ENCODE measurements at places on chromosomes 1 and 21. TPM values are rescaled to one million over a fixed set of nuclear protein-coding genes. Genes with fewer than 3 reads are reported as not detected.

The OR2T35 gene
- not detected for total RNA-seq

The CD1B gene
- not detected for total RNA-seq

The PDPN gene
- total RNA-seq, result 0.47 TPM

The CRYAA gene
- total RNA-seq, result not detected

The CCDC30 gene
- 0.46 TPM for total RNA-seq

DNA sequence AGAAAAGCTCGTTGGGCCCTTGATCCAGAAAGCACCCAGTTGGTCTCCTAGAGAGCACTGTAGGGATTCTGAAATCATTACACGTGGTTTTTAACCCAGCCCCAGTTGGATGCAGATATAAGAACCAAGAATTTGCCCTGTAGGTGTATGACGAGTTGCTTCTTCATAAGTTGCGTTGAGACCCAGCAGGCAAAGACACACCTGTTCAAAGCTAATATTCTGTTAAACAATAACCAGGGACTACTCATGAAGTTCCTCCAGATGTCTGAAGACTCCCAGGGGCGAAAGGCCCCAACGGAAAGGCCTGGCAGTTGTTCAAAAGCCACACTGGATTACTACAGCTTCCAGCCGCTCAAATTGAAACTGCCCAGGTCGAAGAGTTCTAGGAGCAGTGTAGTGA lies 88.6 kb upstream of the HNRNPU start:
- DNase-seq, result peak; percentile 74

DNA sequence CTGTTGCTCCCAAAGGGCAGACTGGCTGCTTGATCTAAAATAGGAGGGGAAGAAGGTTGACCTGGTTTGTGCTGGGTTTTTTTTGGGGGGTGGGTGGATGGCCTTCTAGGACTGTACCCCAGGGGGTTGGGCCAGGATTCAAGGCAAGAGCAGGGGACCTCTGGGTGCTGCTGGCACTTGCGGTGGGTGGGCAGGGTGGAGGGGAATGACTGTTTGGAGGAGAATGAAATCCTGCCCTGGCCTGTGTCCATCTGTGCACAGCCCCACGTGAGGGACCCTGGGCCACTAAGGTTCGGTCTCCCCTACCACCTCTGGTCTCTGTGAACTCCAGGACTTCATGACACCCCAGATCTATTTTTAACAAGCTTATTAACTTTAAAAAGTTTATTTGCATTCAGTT lies 414.2 kb downstream of the PTPRU start:
- DNase-seq, result no peak

DNA sequence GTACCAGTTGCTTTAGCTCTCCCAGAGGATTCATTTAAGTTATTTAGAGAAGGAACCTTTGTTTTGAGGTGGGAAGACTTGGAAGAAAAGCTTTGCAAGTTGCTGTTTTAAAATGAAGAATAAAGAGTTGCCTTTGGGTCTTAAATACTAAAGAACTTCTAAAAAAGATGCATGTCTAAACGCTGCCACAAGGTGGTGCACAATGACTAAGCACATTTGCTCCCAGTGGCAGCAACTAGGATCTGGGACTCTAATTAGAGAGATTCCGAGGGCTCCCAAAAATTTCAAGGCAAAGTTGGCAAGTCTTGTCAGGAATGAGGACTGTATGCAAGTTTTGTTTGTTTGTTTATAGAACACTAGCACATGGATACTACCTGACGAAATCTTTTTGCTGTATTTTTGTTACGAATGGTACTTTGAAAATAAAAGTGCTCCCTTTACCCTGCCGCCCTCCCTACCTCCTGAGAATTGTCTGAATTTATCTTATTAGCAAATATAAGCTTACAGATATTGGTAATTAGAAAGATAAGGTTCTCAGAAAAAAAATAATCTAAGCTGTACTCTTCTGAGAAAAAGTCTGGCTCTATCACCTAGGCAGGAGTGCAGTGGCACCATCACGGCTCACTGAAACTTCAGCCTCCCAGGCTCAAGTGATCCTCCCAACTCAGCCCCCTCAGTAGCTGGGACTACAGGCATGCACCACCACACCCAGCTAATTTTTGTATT lies 121.8 kb downstream of the HFM1 start:
- DNase-seq, result peak; percentile 82

GRCh38 chr1:164754088-164754600 lies 195.2 kb downstream of the PBX1 start:
- DNase-seq, result no peak

DNA sequence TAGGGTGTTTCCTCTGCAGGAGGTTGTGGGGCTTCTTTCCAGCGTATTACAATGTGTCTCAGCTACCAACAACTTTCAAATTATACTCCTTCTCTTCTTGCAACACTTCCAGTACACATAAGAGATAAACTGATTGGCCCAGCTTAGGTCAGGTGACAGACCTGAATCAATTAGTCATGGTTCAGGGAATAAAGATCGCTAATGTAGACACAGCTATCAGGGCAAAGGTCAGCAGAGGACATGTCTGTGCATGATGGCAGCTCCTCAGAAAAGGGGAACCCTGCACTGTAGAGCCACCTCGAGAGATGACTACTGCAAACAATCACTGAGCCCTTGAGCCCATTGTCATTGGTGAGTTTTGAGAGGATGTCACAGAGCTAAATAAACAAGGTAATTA lies 36.8 kb upstream of the PKN2 start:
- DNase-seq, result no peak

GRCh38 chr1:20358761-20359263 lies 68.1 kb downstream of the VWA5B1 start:
- DNase-seq, result peak; percentile 64

GRCh38 chr1:161404051-161404597 lies 36.4 kb upstream of the CFAP126 start:
- DNase-seq, result no peak

All from PC-3 (cell line).